CMK (cell line): ENCODE measurements at places on chromosomes 7 and 10.

DNA sequence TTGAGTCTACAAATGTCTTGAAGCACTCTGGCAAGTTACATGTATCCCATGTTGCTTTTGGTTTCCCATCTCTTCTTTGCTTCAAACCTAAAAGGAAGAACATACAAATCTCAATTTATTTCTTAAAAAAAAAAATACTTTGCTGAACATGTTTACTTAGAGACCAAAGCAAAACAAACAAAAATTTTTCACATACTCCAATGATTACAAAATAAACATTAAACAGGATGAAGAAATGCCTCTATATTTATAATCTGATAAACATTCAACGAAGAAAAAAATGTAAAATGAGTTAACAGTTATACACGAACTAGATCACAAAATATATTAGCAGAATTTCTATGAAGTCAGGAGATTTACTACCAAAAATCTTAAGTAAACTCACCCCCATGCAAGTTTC is 31.3 kb downstream of the FAM204A start:
- DNase-seq, result no peak

GRCh38 chr10:70441161-70441894 is at the start of gene NODAL:
Gene NODAL, minus strand, starts transcription at chr10:70441681. Its CDS starts 14 bp downstream, at chr10:70441667.
- DNase-seq, result no peak

- DNase-seq, result no peak
Measured at GRCh38 chr10:101050208-101051069, 11.3 kb upstream of the KAZALD1 start.

GRCh38 chr10:24414597-24414996 is 205.7 kb downstream of the KIAA1217 start:
- DNase-seq, result no peak
